Left renal cortex interstitium (tissue), 4 donors: ENCODE measurements at places on chromosomes 1 and 21. TPM values are rescaled to one million over a fixed set of nuclear protein-coding genes. Genes with fewer than 3 reads are reported as not detected.

DNA sequence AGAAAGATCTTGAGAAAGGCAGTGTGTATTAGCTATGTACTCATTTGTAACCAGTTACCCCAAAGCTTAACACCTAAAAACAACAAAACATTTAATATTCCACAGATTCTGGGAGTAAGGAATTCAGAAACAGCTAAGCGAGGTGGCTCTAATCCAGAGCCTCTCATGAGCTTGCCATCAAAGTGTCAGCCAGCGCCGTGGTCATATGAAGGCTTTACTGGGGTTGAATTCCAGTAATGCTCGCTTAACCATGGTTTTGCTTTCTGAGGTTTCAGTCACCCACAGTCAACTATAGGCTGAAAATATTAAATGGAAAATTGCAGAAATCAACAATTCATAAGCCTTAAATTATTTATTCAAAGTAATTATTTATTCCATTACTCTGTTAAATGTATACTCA, 101.8 kb downstream of the CLIC6 start:
- DNase-seq = no peak

- DNase-seq = no peak
Observed at GRCh38 chr1:80202118-80202517, 1195.6 kb upstream of the ADGRL4 start.

Gene SLAMF1
- not detected for polyA plus RNA-seq

DNA sequence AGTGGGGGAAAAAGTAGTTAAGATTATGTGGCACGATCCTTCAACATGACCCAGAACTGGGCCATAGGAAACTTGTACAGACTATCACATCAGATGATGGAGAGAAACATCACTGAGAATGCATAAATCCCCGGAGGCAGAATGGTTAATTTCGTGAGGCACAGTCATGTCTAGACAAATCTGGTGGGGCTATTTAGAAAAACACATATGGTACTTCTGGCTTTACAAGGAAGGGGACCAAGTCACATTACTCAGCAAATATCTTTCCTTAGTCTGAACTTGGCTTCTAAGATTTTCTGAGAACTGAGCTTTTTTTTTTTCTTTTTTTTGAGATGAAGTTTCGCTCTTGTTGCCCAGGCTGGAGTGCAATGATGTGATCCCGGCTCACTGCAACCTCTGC, 9.2 kb upstream of the UQCRHL start:
- DNase-seq = no peak

GRCh38 chr1:200369706-200370105, 40.1 kb downstream of the ZNF281 start:
- no peak for DNase-seq
